ENCODE measurements at places on chromosomes 1 and 21. TPM values are rescaled to one million over a fixed set of nuclear protein-coding genes. Genes with fewer than 3 reads are reported as not detected.

GRCh38 chr1:66176012-66176715 lies 357.8 kb upstream of the SGIP1 start:
- no peak for DNase-seq

- DNase-seq: no peak
Measured at GRCh38 chr1:177611402-177611801, 358.5 kb downstream of the SEC16B start.

SYDE2 gene
- total RNA-seq: 1.5 TPM

- DNase-seq: peak; percentile 82
Measured at GRCh38 chr1:228459091-228459993, 27.8 kb upstream of the RNF187 start.

GRCh38 chr1:60055336-60055735 lies 18.2 kb downstream of the C1orf87 start:
- DNase-seq: no peak

- no peak for DNase-seq
Measured at GRCh38 chr1:2097386-2098300, 47.4 kb downstream of the PRKCZ start.

DESI2 gene
- 25.9 TPM for total RNA-seq
